ENCODE measurements at places on chromosomes 1 and 21.

DNA sequence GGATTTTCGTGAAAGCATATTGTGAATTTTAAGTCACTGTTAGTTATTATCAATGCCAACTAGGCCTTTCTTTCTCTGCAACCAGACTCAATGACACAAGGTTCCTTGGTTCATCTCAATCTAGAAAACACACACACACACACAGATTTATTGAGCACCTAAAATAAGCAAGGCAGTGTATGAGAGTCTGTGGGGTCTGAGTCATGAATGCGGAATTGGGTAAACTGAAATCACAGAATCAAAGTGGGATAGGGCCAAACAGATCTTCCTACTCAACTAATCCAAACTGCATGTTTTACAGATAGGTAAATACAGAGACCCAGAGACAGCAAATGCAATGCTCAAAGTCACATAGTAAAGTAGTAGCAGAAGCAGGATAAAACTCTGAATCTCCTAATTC is 48.5 kb upstream of the NRDC start:
- DNase-seq = no peak

DNA sequence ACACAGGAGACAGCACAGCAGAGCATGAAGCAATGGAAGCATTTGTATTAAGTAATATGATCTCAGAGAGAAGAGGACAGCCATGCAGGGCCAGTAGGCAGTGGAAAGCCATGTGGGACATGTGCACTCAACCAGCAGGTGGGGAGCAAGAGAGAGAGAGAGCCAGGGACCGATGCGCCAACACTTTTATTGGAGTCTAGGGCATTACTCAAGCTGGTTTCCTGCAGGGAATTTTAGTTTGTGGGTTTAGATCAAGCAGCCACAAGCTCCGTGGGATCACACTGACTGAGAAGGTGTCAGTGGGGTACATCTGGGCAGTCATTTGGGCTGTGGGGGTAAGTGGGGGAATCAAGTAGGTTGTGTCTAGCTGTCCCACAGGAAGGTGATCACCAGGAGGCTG is 137.1 kb downstream of the PCBP3 start:
- DNase-seq = no peak

GRCh38 chr1:1250786-1251284 is 4.3 kb upstream of the C1QTNF12 start:
- DNase-seq = no peak

- DNase-seq = no peak
Observed at GRCh38 chr1:213326281-213327016, 275.4 kb downstream of the RPS6KC1 start.

DNA sequence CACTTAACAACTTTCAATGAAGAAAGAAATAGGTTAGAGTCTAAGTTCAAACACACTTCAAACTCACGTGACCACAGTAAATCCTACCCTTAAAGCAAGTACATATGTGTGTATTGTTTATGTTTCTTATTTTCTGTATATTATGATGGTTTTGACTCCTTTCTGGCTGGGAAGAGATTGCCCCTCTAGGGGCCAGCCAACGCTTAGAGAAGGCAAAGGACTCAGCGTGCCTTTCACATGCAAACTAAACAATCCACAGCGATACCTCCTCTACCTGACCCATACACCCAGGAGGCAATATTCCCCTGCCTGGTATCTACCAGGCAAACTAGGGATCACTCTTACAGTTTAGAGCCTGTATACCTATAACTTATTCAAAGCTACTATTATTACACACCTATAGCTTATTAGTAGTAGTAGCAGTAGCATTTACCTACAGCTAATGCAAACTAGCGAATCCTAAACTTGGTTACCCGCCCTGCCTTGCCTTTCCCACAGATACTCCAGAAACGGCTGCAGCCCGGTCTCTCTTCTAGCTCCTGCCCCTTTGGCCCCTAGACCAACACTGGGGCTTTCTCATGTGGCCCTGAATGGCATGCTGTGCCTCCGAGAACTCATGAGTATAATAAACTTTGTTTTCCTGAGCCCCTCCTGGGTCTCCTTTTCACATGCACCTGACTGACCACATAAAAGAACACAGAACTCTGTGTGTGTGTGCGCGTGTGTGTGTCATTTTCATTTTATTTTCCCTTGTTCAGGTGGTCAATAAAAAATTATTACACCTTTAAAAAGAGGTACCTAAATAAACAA is 14.0 kb downstream of the NRIP1 start:
- no peak for DNase-seq

DNA sequence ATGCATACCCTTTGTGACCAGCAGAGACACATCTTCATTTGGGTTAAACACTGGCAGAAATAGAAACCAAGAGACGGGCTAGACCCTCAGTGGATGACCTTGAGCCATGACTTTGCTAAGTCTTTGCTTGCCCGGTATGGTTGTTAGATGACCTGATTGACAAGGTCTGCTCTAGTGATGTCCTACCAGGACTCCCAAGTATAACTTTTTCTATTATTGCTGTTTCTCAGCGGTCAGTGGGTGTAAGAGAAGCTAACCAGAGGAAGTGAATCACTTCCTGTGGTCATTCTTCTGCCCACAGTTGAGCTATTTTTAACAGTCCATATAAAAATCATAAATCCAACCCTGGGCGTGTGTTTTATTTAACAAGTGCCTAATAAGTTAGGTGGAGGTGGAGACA is 126.2 kb upstream of the ETS2 start:
- no peak for DNase-seq

GRCh38 chr21:38396325-38396724 is 102.0 kb downstream of the ERG start:
- DNase-seq = no peak

- no peak for DNase-seq
Observed at GRCh38 chr1:6460301-6461050, 5.5 kb downstream of the TNFRSF25 start.

- no peak for DNase-seq
Observed at GRCh38 chr1:38721816-38722215, 137.8 kb downstream of the RRAGC start.

GRCh38 chr1:211699059-211699458 is 23.6 kb upstream of the NEK2 start:
- DNase-seq = no peak

- no peak for DNase-seq
Observed at GRCh38 chr1:12697397-12697796, 18.5 kb upstream of the AADACL3 start.

DNA sequence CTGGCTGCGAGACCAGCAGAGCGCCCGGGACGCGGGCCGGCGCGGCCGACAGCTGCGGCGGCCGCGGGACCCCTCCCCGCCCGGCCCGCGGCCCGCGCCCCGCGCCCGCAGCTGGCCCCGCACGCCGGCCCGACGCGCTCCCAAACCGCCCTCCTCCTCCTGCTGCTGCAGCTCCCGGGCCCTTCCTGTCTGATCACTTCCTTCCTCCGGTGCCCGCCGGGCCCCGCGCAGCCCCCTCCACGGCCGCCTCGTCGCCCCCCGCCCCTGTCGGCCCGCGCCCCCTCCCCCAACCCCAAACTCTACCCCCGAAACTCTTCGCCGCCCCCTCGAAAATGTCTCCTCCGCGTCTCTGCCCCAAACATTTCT is 594 bp downstream of the LUZP1 start:
- peak; percentile 50 for DNase-seq

DNA sequence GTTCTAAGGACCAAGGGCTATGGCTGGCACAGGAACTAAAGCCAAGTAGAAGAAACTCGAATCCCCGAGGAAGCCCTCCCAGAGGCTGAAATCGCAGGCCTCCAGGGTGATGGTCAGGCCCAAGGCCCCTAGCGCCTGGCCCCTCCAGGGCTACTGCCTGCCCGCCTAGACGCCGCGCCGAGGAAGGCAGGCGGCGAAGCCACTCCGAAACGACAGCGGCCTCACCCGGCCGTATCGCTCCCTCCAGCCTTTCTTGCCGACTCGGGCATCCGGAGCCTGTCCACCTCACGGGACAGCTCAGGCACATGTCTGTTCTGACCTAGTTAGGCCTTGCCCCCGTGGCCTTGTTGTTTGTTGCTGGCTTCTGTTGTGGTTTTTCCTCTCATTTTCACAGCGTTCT is 9.7 kb upstream of the LHX8 start:
- no peak for DNase-seq

- no peak for DNase-seq
Observed at GRCh38 chr1:10608690-10609089, 133.9 kb downstream of the PEX14 start.

DNA sequence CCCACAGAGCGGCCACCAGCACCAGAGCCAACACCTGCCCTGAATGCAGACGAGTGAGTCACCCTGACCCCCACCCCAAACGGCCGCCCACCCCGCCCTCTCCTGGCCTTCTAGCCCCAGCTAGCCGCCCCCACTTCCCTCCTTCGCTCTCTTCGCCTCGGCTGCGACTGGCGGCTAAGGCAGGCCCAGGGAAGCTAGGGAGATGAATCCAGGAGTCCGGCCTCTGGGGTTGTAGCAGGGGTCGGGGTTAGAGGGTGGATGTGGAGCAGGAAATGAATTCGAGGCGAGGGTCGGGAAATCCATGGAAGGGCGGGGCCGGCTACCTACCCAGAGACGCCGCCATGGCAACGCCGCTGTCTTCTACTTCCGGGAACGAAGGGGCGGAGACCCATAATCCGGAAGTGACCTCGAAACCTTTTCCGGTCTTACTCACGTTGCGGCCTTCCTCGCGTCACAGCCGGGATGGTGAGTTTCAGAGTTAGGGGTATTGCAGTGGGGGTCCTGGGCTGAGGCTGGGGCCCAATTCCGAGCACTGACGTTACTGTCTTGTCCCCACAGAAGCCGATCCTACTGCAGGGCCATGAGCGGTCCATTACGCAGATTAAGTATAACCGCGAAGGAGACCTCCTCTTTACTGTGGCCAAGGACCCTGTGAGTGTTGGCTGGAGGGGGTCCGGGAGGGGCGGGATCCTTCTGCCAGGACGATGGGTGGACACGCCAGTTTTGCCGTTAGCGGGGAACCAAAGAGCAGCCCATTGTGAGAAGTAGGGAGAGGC is at the start of the genes EIF3I and TMEM234:
Gene EIF3I (plus strand): TSS at position 428 of the 776 bp plus-strand sequence. CDS start 35 bp downstream, at position 463.
Gene TMEM234 (minus strand): TSS at position 374 of the 776 bp plus-strand sequence. CDS start 31 bp downstream, at position 343.
- peak; percentile 90 for DNase-seq

DNA sequence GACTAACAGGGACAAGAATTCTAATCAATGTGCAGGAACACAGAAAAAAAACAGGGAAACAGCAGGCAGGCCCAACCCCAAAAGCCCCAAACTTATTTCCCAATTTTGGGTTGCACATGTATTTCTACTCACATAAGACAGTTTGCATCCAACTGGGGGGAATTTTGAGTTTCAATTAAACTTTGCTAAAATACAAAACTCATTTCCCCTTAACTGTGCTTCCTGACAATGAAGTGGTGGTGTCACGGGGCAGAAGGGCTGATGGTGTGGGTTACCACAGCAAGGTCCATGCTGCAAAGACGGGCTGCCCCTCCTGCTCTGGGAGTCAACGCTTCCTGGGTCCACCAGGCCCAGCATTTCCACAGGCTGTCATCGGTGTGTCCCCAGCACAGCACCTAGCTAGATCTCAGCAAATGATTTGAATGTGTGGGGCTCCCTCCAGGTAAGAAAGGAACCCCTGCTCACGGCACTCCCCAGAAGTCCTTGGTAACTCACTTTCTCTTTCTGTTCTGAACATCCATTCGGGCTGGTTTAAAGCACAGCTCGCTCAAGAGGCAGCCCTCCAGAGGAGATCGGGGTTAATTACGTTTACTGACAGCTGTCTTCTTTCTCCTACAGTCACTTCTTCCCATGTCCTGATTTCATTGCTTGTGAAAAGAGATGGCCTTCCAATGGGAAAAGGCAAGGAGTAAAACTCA is 27.4 kb downstream of the HIVEP3 start:
- DNase-seq = no peak

DNA sequence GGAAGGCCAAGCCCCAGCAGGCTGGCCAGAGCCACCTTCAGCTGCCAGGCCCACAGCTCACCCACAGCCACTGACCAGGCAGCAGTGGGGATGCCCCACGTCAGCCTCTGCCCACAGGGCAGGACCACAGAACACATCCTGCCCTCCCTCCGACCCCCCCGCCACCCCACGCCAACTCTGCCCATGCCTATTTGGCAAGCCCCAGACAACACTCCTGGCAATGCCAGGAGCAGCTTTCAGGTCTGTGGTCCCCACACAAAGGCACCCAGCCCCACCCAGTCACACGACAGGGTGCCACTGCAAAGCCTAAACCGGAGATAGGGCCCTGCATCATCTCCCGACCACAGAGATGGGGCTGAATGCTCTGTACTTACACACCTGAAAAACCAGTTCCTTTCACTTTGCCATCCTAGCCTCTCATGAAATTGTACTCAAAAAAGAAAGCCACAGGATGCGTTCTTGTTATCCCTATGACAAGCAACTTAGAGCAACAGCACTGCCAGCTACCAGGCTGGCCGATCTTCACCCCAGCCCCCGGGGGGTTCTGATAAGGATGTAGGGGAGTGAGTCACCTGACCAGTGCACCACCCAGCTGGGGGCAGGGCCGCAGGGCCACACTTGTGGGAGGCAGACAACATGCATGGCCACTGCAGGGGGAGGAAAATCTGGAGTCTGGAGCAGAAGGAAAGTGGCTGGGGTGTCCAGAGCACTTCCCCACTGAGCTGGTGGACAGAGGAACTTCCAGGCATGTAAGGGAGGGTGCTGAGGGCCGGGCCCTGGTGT is 36.2 kb downstream of the UBE2G2 start:
- DNase-seq = no peak

- no peak for DNase-seq
Observed at GRCh38 chr1:95876276-95876675, 642.3 kb downstream of the RWDD3 start.

DNA sequence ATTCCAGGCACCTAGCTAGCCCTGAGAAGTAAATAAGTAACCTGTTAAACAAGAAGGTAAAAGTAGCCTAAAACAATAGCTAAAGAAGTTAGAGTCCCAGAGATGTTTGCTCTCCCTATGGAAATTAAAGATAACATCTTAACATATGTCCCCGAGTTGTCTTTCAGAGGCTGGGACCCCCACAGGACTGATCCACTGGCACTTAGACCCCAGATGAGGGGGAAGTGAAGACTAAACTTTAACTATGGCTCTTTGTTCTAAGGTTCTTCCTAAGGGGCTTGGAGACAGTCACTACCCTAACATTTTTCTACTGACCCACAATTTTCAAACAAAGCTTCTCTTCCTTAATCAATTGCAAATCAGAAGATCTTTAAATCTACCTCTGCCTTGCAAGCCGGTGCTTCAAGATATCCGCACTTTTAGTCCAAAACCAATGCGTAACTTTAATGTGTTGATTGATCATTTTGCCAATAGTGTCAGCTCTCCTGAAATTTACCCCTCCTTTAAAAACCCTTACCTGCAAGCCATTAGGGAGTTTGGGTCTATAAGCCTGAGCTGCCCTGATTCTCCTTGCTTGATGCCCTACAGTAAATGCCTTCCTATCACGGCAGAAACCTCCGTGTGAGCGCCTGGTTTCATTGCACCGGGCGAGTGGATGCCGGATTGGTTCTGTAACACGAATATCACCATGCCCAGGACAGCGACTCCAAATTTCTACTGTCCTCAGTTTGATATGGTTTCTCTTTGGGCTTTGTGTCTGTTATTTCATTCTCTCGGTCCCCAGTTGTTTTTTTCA is 404.4 kb downstream of the SIPA1L2 start:
- no peak for DNase-seq

DNA sequence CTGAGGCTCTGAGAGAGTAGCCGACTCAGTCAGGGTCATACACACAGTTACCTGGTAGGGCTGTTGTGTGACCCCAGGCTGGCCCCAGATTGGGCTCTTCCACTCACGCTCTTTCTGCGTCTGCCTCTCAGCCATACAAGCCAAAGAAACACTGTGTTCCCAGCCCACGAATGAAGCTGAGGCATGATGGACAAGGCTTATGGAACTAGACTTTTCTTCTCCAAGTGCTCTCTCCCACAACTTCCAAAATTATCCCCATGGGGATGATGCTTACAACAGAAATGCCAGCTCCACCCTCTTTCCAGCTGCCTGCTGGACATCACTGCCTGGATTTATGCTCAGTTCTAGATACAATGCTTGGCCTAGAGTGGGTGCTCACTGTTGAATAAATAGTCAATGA is 102.8 kb upstream of the JUN start:
- no peak for DNase-seq
